ENCODE measurements at places on chromosomes 2 and 18.

DNA sequence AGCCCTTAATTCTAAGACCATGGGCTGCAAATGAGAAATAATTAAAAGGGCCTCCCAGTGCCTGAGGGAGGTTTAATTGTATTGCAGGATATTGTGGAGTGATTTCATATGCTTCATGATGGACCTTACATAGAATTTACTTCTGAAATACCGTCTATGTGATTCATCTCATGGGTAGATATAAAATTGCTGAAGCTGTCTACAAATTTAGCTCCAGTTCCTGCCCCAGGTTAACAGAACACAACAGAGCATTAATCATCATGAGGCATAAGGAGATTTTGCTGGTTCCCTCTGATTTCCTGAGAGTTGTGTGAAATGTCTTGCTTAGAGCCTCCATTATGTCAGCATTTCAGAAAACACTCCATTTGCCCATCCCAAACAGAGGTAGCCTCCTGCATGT lies 770 bp downstream of the UPP2 start:
- DNase-seq, result no peak

DNA sequence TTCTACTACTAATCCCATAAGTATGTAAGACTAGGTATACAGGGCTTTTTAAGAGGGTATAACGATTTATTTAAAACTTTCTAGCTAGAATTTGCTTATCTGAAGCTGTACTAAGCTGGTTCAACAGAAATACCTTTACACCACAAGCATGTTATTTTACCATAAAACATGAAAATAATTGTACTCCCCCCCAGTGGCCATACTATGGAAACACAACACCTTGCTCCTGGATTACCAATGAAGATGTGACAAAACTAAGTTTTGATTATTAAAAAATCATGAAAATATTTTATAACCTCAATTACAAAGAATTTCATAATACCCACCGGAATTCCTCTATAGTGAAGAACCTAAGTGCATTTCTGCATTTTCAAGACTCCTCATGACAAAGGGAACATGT lies 27.3 kb downstream of the LPIN2 start:
- DNase-seq, result no peak

DNA sequence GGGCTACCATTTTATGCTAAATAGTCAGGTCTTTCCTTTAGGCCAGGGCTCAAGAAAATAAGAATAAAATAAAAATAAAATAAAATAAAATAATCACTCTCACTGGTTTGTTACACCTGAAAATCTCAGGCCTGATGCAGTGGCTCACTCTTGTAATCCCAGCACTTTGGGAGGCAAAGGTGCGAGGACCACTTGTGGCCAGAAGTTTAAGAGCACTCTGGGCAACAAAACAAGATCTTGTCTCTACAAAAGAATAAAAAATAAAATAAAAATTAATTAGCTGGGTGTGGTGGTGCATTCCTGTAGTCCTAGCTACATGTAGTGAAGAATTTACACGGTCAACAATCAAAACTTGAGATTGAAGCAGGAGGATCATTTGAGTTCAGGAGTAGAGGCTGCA lies 159.4 kb downstream of the NRXN1 start:
- no peak for DNase-seq

- DNase-seq, result no peak
Observed at GRCh38 chr18:8602040-8602439, 7.2 kb upstream of the RAB12 start.

DNA sequence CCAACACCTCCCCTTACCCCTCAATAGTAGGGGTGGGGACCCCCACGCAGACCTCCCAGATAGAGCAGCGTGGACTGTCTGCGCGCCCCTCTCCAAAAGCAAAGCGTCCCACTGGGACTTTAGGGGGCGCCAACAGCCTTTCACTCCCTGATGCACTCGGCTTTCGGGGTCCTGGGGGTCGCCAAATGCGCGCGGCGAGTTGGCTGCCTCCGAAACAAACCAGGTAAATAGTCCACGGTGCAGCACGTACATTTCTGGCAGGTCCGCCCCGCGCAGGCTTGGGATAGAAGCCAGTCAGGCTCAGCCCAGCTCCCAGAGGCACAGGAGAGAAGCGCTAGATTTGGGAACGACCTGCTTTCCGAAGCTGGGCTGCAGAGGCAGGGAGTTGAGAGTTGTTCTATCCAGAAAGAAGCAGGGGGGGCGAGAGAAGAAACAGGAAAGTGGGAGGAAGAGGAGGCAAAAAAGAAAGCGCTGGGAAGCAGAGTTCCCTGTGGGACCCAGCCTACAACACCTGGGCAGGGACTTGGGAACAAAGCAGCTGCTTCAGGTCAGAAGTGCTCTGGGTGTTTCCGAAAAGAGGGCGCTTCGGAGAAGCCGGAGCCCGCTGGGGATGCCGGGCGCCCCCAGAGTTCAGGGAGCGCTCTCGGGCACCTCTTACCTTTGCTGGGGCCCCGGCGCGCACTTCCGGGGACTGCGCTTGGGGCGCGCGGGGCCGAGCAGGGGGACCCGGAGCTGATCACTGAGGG lies 544 bp downstream of the EVA1A start:
- peak; percentile 60 for DNase-seq

- no peak for DNase-seq
Observed at GRCh38 chr18:10081492-10081891, 167.7 kb downstream of the VAPA start.

GRCh38 chr2:85049236-85049635 lies 78.3 kb downstream of the KCMF1 start:
- no peak for DNase-seq

- no peak for DNase-seq
Observed at GRCh38 chr18:63140038-63140450, 179.5 kb downstream of the BCL2 start.

GRCh38 chr2:38039121-38039910 lies 36.6 kb downstream of the CYP1B1 start:
- DNase-seq, result no peak

DNA sequence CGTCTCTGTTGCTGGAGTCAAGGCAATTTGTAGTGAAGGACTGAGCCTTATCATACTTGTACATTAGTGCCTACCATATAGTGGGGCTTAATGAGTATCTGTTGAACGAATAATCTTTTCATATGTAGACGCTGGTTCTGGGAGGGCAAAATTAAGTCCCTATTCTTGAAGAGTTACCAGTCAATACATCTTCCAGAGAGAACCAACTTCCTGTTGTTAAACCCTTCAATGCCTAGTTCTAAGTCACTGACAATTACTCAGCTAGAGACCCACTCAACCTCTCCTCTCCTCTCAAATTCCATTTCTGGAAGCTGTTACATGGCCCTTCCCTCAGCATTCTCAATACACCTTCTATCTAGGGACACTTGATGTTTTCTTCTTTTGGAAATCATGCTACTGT lies 1.1 kb upstream of the MOB4 start:
- DNase-seq, result no peak

GRCh38 chr18:45386041-45386655 lies 229.1 kb upstream of the SLC14A2 start:
- DNase-seq, result peak; percentile 50

DNA sequence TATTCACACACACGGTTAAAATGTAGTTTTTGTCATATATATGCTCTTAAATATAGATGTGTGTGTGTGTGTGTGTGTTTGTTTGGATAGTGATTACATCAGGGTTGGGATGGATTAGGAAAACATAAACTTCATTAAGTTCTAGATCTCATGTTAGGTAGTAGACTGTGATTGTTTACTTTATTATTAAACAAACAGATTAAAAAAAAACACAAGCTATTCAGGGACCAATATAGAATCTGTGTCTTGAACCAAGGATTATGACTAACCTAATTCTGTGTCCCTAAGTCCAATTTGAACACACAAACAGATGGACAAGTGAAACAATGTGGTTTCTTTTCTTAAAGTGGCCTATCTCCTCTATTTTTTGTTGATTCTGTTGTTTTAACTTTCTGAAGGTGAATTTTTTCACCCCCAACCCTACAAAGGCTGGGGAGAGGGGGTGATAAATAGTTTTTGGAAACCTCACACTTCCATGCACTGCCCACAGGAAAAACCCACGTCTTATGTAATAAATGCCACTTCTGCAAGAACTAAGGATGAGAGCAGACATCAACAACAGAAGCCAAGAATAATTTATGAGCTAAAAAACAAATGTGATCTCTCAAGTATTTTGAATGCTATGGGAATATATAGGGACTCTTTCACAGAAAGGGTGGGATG lies 40.7 kb downstream of the IL1R2 start:
- DNase-seq, result no peak

DNA sequence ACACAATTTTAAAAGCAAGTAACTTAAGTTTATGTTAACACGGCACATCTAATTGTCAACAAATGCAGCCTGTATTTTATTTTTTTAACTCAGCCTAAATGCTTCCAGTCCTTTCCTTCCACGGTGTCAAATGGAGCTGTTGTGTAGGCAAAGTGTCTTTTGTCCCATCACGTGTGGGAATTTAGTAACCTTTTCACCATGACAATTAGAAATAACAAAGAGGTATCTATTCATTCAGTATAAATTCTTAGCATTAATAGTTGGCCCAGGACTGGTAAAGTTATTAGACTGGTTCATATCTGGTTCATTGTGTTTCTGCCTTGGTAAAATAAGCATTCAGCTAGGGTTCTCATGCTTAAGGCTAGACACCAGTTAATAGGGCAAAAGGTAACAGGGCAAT lies 47.9 kb downstream of the FRZB start:
- no peak for DNase-seq

DNA sequence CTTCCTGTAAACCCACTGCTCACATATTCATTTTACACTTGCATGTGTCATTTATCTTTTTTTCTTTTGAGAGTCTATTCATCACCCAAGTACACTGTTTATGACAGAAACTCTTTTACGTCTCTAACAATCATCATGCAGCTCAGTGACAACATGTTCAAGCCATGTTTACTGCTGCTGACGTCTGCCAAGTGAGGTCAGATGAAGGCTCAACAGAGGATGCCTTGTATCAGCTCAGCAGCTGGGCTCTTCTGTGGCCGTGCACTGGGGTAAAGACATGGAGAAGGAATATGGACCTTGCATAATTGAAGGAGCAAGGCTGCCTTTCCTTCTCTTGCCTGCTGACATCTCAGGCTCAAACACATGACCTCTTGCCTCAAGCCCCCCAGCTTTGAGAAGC lies 99.6 kb downstream of the ADD2 start:
- DNase-seq, result no peak

DNA sequence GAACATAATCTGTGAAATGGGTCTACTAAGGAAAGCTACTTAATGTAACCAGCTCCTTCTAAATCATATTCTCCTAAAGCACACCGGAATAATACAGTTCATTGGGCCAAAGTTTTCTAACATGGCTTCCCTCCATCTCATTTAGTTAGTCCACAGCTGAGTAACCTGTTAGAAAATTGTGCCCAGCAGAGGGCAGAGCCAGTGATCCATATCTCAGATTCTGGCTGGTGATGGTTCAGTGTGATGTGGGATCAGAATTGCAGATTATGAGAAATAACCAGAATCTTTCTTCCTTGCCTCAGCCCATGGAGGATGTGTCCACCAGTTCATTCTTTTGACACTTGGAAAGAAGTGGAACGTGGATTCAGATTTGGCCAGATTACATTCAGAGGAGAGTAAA lies 9.4 kb upstream of the CTLA4 start:
- DNase-seq, result no peak
